ENCODE measurements at places on chromosomes 5 and 9.

DNA sequence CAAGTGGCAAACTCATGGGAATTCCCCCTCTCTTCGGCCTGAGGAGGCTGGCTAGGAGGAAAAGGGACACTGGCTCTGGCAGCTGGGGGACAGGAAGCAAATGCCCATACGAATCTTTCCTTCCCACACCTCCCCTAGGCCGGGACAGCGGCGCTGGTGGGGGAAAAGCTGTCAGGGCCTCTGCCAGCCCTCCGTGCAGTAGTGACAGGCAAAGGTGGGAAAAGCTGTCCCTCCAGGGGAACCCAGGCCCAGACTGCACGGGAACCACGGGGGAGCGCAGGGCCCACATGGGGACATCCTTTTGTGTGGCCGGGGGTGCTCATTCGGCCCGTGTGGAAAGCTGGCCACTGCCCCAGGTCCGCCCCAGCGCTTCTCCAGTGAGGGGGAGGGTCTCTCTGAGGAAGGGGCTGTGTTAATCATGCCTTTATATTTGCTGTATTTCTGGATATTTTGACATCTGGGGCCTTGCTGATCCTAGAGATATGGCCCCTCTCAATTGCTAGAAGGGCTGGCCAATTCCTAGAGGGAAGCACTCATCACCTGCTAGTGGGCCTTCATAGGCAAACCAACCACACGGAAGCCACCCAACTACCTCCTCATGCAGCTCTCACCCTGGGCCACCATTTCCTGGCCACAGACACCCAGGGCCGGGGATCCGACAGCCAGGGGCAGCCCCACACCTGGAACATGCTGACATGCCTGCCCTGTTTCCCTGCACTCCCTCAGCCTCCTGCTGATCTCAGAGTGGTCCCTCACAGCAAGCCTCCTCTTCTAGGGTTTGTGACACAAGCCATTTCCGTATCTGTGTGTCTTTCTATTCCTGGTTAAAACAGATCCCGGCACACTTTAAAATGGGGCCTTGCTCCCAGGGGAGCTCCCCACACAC is 138.8 kb downstream of the ROR2 start:
- DNase-seq, result no peak

GRCh38 chr5:68542207-68542606 is 326.7 kb downstream of the PIK3R1 start:
- DNase-seq, result no peak

DNA sequence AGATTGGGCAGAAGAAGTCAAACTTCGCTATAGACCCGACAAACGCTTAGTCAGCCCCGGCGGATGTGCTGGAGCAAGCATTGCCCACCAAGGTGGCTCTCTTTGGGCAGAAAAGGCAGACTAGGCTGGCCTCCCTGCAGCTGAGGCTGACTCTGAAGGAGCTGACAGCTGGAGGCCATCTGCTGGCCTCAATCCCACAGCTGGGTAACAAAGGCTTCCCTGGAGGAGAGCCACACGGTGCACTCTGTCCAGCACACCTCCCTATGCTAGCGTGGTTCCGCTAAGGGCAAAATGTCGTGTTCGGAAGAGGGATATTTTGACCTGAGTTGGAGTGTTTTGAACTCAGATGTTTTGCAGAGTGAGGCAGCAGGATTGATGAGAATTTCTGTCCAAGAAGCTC is 103.5 kb upstream of the PTCH1 start:
- DNase-seq, result no peak

- no peak for DNase-seq
These were observed 706.6 kb upstream of the ACO1 start for GRCh38 chr9:31677877-31678276.

- DNase-seq, result no peak
These were observed 60.8 kb downstream of the HINT1 start for GRCh38 chr5:131104169-131104808.

GRCh38 chr5:44806608-44807007 is 2.1 kb upstream of the MRPS30 start:
- no peak for DNase-seq

DNA sequence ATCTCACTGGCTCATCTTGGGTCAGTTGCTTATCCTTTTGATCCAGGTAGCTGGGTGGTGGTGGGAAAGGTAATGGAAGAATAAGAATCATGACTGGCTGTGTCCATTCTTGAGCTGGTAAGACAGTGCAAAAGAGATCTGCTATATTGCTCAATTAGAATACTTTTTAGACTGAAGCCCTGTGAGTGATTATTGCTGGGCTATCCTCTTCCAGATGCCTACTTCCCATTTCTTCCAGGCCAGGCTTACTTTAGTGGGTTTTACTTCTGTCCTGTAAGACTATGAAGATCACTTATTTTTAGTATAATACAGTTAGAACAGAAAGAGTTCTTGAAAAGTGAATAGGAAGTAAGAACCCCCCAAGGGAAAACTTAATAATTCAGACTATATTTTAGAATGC is 7.2 kb downstream of the MARCHF6 start:
- no peak for DNase-seq

GRCh38 chr9:98986866-98987651 is 43.4 kb downstream of the COL15A1 start:
- DNase-seq, result no peak

DNA sequence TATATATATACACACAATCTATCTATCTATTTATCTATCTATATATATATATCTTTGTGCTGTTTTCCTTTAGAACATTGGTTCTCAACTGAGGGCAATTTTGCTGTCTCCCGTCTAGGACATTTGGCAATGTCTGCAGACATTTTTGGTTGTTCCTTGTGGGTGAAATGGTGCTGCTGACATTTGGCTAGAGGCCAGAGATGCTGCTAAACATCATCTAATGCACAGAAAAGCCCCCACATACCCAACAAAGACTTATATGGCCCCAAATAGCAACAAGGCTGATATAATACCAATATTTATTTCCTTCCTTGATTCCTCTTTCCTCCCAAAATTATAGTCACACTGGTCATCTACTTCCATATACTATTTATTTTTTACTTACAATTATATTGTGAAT is 197.5 kb downstream of the TRPM3 start:
- DNase-seq, result no peak

DNA sequence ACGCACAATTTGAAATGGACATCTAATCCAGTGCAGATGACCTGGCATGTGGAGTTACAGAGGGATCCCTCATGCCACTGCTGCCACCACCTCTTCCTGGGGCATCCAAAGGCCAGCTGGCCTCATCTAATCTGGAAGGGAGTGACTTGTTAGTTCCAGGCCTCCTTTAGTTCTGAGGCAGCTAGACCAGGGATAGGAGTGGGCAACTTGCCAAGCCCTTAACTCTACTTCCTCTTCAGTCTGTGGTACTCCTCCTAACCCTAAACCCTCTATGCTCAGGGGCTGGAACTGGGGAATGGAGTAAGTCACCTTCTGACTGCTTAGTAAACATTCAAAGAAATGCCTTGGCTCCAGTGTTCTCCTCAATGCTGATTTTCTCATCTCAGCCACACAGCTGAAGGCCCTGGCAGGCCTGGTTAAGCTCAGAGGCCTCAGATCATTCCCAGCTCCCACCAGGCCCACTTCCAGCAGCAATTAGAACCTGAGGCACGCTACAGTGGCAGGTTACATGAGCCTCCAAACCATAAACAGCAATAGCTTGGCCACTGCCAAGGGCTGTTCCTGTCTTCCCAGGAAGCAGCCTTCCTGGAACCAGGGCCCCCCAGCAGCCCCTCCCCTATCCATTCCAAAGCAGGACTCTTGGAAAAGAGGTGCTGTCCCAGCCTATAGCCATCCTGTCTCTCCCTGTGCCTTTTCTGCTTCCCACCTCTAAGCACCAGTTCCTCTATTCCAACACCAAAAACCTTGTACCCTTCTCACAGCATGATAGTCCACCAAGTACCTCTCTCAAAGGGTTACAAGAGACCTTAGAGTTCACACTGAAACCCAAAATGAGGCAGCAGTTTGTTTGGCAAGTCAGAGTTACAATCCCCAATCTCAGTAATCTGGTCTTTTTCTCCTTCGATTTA is 2.0 kb downstream of the EIF4EBP3 start:
- peak; percentile 68 for DNase-seq

DNA sequence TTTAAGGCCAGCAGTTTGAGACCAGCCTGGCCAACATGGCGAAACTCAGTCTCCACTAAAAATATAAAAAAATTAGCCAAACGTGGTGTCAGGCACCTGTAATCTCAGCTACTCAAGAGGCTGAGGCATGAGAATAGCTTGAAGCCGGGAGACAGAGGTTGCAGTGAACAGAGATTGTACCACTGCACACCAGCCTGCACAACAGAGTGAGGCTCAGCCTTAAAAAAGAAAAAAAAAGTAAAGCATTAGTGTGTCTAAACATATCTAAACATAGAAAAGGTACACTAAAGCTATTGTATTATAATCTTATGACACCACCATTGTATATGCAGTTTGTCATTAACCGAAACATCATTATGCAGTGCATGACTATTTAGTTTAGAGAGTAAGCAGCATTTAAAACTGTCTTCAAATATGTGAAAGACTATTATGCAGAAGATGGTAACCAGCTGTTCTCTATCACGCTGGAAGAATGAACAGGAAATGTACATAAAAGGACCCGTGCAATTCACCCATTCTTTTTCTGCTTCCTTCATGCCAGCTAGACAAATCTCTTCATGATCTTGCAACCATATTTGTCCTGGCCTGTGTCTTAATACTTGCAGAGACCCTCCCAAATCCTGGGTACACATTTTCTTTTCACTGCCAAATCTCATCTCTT is 58.6 kb downstream of the ITGA1 start:
- DNase-seq, result no peak

GRCh38 chr5:36882250-36882649 is 5.7 kb downstream of the NIPBL start:
- no peak for DNase-seq

DNA sequence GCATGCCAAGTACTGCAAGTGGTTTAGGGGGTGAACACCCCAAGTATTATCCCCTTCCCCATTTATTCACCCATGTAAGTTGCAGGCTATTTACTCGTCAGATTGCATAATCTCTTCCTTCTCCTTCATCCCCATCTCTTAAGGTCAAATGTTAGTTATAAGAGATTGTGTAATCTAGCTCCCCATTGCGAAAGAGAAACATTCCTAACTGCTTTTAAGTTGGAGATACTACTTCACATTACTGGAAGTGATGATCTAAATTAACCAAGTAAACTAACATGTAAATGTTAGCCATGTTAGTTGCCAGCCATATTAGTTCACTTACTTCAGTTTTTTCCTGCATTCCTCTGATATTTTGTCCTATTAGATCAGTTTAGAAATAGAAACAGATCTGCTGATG is 262.3 kb downstream of the TAF11L14 start:
- no peak for DNase-seq

DNA sequence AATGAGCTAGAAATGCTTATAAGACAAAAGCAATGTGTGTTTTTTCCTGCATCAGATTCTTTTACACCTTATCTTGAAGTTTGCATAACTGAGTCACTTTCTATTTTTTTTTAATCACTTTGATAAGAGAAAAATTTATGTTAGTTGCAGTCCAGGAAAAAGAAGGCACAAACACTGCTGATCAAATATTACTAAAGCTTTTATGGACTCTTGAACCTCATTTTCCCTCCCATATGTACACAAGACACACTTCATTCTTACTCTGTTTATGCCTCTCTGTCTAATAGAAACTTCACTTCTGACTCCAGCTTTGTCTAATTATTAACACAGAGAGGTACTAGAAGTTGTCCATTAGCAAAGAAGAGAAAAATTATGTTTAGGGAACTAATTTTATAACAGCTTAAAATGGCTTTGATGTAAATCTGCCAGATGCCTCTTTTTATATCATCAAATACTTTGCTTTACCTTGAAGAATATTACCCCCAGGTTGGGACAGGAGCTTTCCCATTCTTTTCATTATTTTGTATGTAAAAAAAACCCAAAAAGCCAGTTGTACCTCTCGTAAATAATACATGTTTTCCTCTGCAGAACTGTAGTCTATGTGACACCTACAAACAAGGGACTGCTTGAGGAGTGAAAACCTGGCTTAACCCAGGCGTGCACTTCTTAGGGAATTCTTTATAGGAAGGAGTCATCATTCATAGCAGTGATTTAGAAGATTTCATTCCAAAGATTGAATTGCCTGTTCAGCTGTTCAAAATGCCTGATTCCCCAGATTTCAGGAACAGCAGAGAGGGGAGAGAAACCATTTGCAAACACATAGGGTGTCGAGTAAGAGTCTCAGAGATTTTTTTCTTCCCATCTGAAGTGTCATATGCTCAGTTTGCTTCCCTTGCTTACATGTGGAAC is 72.6 kb downstream of the DAPK1 start:
- DNase-seq, result no peak

All from pons (tissue), 1 donor.